ENCODE measurements at places on chromosomes 12 and 14.

- no peak for DNase-seq
Measured at GRCh38 chr14:33465846-33466700, 484.8 kb downstream of the EGLN3 start.

- DNase-seq = no peak
Measured at GRCh38 chr12:49546481-49546880, 7.7 kb downstream of the KCNH3 start.

- DNase-seq = no peak
Measured at GRCh38 chr14:52025310-52025709, 36.0 kb downstream of the RTRAF start.

- DNase-seq = no peak
Measured at GRCh38 chr14:76782885-76783566, 21.8 kb downstream of the VASH1 start.

GRCh38 chr14:58297412-58297761 lies 968 bp upstream of the ARID4A start:
- no peak for DNase-seq

DNA sequence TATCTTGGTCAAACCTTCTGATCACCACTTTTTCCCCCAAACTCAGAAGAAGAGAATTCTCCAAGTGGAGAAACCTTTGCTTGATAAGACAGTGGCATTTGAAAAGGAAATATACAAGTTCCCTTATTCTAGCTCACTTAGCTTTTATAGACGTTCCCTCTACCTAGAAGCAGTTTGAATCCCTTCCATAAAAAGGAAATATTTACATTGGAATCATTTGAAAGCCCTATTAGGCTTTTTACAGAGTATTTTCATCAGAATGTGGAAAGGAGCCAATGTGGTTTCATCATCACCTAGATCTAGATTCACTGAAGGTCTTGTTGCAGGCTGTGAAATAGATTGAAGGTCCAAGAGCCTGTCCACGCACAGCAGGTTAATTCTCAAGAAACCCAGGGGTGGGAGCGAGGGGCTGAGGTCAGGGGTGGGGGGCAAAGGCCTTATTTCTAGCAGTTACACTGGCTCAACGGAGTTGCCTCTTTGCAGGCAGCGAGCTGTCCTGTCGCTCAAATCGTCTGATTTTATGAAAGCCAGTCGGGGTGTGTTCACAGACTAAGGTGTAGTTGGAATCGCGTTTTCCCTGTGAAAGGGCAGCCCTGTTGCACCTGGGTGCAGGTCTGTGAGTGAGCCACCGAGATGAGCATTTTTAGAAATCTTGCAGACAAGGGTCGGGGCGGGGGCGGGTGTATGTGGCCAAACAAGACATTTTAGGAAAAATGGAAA lies 45.6 kb downstream of the AACS start:
- no peak for DNase-seq

- DNase-seq = no peak
Measured at GRCh38 chr12:115998119-115998633, 279.3 kb downstream of the MED13L start.

DNA sequence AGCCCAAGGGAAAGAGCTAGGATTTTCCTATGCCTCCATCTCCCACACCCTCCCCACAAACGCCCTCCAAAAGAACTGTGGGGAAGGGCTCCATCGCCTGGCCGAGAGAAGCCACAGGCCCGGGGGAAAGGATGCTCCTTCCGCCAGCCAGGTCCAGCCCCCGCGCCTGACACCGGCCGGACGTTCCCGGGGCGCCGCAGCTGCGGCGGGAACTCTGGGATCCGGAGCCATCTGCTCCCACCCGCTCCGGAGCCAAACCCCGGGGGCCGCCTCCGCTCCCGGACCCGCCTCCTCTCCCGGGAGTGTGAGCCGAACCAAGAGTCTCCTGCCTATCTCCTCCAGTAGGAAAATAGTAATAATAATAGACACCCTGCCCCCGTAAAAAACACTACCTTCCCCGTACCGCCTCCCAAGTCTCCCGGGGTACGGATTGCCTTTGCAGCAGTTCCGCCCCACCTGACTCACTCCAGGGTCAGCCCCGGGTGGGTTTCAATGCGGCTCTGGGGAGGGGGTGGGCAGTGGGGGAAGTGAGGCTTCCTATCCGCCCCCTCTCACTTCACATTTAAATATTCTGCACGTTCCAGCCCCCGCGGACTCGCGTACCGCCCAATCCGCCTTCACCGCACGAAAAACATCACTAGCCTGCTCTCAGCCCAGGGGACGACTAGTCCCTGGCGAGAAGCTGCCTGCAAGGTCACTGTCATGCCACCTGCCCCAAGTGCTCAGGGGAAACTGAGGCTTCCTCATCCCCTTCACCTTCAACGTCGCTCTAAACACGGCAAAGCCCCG lies 2.4 kb downstream of the AGAP2 start:
- no peak for DNase-seq

Measured in stimulated activated CD8-positive, alpha-beta memory T cell treated with anti-CD3 and anti-CD28 coated beads, Interleukin-12 subunit alpha, Interleukin-12 subunit beta, amount 100 ng/mL, for 4 hours (primary cell).